Activated CD8-positive, alpha-beta memory T cell treated with anti-CD3 and anti-CD28 coated beads, Interleukin-2, amount 10 ng/mL, durations not matched to agents 7 days and 5 days (primary cell): ENCODE measurements at places on chromosomes 2 and 18.

- no peak for DNase-seq
Measured at GRCh38 chr2:55056024-55056521, 5.8 kb upstream of the RTN4 start.

- no peak for DNase-seq
Measured at GRCh38 chr2:61662990-61663389, 124.8 kb upstream of the XPO1 start.

DNA sequence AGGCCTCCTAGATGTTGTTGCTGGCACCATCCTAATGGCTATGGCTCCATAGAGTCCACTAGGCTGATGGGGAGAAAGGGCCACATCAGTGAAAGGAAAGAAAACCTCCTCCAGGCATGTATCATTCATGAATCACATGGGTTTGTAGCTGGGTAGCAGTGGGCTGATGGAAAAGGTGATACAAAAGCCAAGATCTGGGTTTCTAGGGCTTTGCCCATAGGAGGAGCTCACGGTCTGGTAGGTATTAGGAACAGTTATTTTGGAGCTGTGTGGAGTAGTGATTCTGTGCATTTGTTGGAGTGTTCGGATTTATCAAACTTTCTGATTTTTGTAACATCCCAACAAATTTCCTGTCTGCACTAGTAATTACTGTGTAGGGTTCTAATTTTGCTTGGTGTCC is 259.2 kb downstream of the SLC4A3 start:
- DNase-seq = no peak

GRCh38 chr2:165500816-165501215 is 31.3 kb downstream of the CSRNP3 start:
- DNase-seq = no peak

DNA sequence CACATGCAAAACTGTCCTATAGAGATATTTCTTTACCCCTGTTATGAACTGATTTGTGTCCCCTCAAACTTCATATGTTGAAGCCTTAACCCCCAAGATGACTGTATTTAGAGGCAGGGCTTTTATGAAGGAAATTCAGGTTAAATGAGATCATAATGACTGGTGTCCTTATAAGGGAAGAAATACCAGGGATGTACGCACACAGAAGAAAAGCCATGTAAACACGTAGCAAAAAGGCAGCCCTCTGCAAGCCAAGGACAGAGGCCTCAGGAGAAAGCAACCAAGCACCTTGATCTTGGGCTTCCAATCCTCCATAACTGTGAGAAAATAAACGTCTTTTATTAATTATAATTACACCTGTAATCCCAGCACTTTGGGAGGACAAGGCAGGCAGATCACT is 101.3 kb upstream of the NDUFV2 start:
- DNase-seq = no peak

DNA sequence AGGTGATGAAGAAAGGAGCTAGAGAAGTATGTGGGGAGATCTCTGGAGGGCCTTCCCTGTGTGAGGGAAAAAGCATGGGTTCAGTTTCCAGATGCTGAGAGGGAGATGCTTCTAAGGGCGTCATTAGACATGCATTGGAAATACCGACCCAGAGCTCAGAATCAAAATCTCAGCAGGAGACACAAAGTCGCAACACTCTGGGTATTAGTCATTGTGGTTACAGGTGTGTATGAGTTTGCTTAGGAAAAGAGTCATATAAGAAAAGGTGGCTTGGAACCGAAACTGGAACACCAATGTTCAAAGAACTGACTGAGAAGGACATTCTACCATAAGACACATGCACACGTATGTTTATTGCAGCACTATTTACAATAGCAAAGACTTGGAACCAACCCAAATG is 477.1 kb downstream of the FBXO15 start:
- DNase-seq = no peak

DNA sequence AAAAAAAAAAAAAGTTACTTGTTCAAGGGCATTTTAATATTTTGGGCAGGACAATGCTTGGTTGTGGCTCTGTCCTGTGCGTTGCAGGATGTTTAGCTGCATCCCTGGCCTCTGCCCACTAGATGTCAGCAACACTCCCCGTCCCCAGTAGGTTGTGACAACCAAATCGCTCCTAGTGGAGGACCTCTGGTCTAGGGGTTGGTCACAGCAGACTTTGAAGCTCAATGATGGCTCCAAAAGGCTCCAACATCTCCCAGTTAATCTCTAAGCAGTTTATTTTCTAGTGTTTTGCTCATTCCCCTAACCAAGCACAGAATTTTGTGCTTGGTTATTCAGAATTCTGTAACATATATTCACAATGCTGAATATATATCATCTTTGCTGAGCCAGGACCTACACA is 67.0 kb downstream of the CHRNA1 start:
- DNase-seq = peak; percentile 82

GRCh38 chr2:55142518-55142917 is 89.6 kb downstream of the CLHC1 start:
- DNase-seq = no peak

- no peak for DNase-seq
Measured at GRCh38 chr2:157433394-157433793, 10.5 kb downstream of the CYTIP start.

DNA sequence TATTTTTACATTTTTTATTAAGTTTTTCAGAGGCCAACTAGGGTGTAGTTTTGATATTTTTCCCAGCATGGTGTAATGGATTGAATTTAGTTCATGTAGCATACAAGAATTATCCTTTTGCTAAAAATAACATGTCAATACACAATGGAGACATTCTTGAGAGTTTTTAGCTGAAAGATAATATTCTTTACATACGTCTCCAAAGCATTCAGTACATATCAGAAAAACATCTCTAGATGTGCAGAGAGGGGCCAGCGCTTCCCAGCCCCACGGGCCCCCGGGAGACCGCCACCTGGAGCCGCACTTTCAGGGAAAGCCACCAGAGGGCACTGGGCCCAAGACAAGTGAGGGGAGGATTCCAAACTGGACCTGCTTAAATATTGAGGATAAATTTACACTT is 499.4 kb downstream of the GALR1 start:
- DNase-seq = no peak

GRCh38 chr2:9778012-9778411 is 65.3 kb upstream of the TAF1B start:
- DNase-seq = no peak

- DNase-seq = peak; percentile 19
Measured at GRCh38 chr2:239883326-239884050, 141.7 kb downstream of the NDUFA10 start.

GRCh38 chr18:8034674-8035073 is 467.6 kb downstream of the PTPRM start:
- DNase-seq = no peak

DNA sequence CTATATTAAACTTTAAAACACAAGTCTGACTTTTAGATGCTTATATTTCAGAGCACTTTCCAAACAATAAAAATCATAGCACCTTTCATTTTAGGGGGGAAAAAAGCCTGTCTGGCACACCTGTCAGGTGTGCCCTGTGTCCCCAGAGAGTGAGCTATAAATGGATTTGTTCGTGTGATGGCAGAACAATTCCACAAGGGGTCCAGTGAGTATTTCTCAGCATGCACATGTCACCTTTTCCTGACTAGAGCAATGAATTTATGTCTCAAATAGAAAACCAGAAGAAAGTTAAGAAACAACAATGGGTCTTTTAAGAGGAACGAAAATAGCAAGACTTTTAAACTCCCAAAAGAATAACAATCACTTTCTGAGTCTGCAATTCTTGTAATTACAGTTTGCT is 55.9 kb downstream of the ACVR1C start:
- no peak for DNase-seq

DNA sequence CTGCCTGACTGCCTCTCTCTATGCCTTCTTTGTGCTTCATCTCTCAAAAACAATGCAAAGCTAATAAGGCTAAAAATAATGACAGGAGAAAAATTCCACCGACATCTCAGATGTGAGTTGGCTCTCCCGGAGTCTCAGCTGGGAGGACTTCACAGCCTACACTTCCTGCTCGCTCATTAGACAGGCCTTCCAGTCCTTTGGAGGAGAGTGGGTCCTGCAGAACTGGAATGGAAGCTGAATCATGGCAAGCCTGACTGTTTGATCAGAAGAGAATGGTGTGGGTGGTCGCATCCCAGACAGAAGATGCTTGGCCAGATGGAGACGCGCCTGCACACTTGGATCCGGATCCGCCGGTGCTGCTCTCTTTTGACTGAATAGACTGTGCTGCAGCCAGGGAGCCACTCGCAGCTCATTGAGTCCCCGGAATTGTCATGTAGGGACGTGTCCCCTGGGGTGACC is 49.7 kb downstream of the TRIB2 start:
- DNase-seq = no peak

- DNase-seq = no peak
Measured at GRCh38 chr18:58501066-58501896, 127.6 kb downstream of the ALPK2 start.

GRCh38 chr18:62277045-62277444 is 48.1 kb upstream of the TNFRSF11A start:
- DNase-seq = no peak

DNA sequence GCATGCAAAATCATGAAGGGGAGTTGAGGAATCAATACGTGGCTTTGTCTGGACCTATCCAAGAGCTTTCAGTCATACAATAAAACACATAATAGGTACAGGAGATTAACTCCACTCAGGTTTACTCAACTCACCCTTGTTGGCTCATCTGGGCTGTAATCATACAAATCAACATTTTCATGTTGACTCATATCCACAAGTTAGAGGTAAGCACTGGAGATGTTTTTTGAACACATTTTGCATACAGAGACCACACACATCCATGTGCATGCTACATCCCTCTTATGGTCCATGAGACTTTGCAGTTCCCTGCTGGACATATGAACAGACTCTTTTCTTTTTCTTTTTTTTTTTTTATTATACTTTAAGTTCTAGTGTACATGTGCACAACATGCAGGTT is 336.9 kb upstream of the PIK3C3 start:
- DNase-seq = no peak

DNA sequence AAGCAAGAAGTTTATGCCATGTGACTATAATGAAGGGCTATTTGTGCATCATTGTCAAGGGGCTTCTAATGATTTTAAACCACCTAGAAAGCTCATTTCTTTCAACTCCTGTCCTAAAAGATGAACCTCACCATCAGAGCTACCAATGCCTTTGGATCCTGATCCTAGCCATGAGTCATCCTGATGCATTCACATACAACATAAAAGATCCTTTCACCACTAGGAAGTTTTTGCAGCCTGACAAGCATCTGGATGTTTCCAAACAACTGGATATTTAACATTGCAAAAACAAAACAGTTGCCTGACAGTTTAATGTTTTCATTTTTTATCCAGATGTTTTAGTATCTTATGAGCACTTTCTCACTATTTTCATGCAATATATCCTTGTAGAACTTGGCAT is 425.3 kb downstream of the MBD2 start:
- DNase-seq = no peak

DNA sequence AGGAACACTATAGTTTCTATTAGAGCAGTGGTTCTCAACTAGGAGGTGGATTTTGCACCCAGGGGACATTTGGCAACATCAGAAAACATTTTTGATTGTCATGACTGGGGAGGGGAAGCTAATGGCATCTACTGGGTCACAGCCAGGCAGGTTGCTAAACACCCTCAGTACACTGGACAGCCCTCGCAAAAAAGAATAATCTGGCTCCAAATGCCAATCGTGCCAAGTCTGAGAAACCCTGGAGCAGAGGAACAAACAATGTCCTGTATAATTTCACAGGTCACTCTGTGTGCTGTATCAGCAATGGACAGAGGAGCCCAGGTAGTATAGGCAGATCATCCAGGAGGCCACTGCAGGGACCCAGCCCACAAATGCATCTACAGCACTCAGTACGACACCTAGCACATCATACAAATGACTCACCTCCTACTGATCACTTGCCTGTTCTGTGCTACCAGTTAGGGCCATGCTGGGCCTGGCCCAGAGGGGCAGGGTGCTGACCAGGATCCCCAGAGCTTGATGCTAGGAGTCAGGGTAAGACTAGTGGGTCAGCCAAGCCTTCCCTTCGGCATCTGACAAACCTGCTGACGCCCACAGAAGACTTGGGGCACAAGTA is 37.6 kb downstream of the SFXN5 start:
- DNase-seq = no peak

DNA sequence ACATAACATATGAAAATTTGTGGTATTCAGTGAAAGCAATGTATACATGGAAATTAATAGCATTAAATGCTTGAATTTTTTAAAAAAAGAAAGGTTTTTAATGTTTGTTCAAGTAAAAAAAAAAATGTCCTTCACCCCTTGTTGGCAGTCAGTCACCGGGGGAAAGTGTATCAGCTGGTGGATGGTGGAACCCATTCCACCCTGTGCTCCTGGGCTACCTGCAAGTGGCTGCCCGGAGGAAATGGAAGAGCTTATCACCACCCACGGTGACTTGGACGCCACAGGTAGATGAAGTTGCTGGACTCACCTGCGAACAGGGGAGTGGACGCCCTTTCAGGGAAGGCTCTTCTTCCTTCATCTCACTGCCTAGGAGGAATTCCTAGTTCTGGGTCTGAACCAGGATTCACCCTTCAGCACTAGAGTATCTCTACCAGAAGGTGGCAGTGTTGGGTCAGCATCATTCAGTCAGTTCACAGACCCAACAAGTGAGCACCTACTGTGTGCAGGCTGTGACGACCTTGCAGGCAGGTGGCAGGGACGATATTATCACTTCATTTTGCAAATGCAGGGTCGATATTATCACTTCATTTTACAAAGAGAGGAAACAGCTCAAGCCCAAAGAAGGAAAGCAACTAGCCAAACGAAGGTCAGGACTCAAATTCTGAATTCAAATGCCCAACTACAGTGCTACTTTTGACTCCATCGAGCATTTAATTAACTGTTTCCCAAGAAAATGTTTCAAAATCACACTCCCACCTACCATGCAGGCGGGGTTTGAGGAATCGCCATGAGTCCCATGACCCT is 35.8 kb downstream of the CIB4 start:
- DNase-seq = peak; percentile 55

- peak; percentile 94 for DNase-seq
Measured at GRCh38 chr2:42105330-42106256, 57.8 kb downstream of the PKDCC start.

GRCh38 chr18:9506046-9506792 is 30.9 kb downstream of the RALBP1 start:
- no peak for DNase-seq

- no peak for DNase-seq
Measured at GRCh38 chr2:199378948-199379650, 78.6 kb downstream of the SATB2 start.

- DNase-seq = no peak
Measured at GRCh38 chr18:31647127-31647753, 37.1 kb downstream of the B4GALT6 start.

- no peak for DNase-seq
Measured at GRCh38 chr18:23038712-23039111, 96.6 kb upstream of the CABLES1 start.

- no peak for DNase-seq
Measured at GRCh38 chr2:2452961-2453360, 121.9 kb upstream of the MYT1L start.

- no peak for DNase-seq
Measured at GRCh38 chr2:109126501-109126860, 2.5 kb upstream of the SH3RF3 start.

DNA sequence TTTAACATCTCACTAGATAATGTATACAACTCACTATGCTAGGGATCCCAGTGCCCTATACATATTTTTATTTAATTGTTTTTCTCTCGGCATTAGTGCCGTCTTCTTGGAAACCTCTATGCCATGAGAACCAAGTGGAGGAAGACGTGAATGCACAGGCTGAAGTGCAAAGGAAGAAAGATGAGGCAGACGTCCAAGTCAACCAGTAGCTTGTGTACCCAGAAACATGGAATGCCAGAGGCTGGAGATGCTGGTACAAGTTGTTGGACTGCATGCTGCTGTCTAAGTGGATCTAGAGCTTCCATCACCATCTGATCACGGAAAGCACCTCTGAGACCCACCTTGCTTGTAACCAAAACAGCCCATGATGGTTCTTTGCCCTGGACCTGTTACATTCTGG is 12.5 kb upstream of the GEMIN6 start:
- DNase-seq = no peak

GRCh38 chr2:67881816-67882215 is 181.0 kb downstream of the C1D start:
- DNase-seq = no peak
